ENCODE measurements at places on chromosomes 16 and 17.

GRCh38 chr16:84568066-84568465, 49.8 kb downstream of the COTL1 start:
- no peak for DNase-seq

DNA sequence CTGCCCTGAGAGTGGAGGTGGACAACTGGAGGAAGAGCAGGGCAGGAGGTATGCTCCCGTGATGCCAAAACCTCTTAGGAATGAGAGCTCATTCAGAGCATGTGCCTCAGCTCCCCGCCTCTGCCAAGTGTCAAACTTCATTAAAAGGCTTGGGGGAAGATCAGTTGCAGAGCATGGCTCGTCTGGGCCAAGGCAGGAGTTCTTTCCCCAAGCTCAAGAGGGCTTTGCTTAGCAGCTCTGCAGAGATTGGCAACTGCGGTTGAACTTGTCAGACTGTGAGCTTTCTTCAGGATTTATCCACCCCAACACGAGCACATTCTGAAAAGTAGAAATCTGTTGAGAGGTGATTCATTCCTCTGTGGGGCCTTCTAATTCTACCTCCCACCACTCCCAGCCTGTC, 248.1 kb downstream of the HS3ST3A1 start:
- DNase-seq: no peak

GRCh38 chr16:30430428-30430970, 669 bp upstream of the DCTPP1 start:
- no peak for DNase-seq

- no peak for DNase-seq
These were observed at the start of gene RTN4RL1 for GRCh38 chr17:2025220-2025621. TSS of gene RTN4RL1 (minus strand) at chr17:2025334. CDS start at chr17:2024865, 469 bp downstream.

GRCh38 chr17:62882284-62882683, 74.2 kb upstream of the MARCHF10 start:
- DNase-seq: no peak

GRCh38 chr17:48051706-48052486, 3.7 kb downstream of the NFE2L1 start:
- DNase-seq: peak; percentile 95

DNA sequence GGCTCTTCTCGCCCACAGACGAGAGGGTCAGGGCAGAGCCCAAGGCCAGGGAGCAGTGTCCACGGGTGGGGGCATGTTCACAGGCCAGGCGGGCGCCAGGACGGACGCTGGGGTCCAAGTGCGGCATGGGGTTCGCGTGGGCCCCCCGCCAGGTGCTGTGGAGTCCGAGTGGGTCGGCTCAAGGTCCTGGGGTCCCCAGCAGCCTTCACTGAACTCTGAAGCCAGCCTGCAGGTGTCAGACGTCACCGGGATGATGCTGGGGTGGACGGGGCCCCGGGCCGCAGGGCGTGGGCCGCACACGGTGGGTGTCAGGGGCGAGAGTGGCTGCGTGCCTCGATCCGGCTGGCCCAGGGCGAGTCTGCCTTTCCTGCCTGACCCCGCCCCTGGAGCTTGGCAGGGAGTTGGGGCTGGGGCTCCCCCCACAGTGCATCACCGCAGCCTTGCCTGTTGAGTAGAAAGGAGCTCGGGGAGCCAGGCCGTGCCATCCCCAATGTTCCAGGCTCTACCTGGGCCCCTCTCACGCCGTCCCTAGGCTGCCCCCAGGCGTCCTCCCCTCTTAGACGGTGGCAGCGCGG, 19.0 kb downstream of the CACNA1H start:
- no peak for DNase-seq
